Urothelium cell line (cell line): ENCODE measurements at places on chromosomes 1 and 21.
A peak's percentile ranks its signal among the peaks of the same experiment; 100 is the strongest.

- no peak for DNase-seq
These were observed 183.4 kb downstream of the ZNF281 start for GRCh38 chr1:200226268-200226968.

DNA sequence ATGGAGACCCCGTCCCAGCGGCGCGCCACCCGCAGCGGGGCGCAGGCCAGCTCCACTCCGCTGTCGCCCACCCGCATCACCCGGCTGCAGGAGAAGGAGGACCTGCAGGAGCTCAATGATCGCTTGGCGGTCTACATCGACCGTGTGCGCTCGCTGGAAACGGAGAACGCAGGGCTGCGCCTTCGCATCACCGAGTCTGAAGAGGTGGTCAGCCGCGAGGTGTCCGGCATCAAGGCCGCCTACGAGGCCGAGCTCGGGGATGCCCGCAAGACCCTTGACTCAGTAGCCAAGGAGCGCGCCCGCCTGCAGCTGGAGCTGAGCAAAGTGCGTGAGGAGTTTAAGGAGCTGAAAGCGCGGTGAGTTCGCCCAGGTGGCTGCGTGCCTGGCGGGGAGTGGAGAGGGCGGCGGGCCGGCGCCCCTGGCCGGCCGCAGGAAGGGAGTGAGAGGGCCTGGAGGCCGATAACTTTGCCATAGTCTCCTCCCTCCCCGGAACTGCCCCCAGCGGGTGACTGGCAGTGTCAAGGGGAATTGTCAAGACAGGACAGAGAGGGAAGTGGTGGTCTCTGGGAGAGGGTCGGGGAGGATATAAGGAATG is 505 bp downstream of the LMNA start:
- no peak for DNase-seq

GRCh38 chr1:111777301-111777700 is 21.6 kb downstream of the DDX20 start:
- DNase-seq = no peak

- no peak for DNase-seq
These were observed 12.3 kb downstream of the ERRFI1 start for GRCh38 chr1:8013800-8014199.

GRCh38 chr1:67285780-67286488 is 21.7 kb upstream of the IL12RB2 start:
- peak; percentile 9 for DNase-seq

DNA sequence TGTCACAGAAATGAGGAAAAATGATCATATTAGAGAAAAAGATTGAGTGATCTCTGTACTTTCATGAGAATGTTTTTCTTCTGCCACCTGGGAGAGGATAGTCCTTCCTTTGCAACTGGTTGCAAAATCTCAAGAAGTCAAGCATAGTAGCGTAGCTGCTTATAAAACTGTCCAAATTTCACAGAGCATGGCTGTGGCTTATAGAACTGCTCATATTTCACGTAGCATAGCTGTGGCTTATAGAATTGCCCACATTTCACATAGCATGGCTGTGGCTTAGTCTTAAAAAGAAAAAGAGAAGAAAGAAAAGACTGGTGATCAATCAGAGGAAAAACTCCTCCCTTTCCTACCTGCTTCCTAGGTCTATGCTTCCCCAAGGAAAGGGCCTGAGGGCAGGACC is 329.5 kb downstream of the SIPA1L2 start:
- DNase-seq = no peak

DNA sequence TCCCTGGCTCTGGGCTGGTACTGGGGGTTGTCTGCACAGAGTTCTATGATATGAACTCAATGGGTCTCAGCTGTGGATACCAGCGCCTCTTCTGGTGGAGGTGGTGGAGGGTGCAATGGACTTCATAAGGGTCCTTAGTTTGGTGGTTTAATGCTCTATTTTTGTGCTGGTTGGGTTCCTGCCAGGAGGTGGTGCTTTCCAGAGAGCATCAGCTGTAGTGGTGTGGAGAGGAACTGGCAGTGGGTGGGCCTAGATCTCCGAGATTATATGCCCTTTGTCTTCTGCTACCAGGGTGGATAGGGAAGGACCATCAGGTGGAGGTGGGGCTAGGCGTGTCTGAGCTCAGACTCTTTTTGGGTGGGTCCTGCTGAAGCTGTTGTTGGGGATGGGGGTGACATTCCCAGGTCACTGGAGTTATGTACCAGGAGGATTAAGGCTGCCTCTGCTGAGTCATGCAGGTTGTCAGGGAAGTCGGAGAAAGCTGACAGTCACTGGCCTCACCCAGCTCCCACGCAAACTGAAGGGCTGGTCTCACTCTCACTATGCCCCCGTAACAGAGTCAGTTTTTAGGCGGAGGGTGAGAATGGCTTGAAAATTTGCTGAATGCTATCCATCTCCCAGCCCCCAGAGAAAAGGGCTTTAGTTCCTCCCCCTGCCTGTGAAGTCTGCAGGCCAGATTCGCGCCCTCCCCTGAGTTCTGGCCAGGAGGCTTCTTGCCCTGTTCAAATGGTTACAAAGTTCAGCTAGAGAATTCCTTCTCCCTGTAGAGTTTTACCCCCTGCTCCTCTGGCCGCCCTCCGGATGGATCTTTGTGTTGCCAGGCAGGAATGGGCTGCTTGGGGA is 902.9 kb downstream of the LTN1 start:
- peak; percentile 7 for DNase-seq

GRCh38 chr1:76124196-76124595 is 49.6 kb downstream of the ST6GALNAC3 start:
- peak; percentile 70 for DNase-seq

GRCh38 chr1:223260712-223261111 is 103.3 kb downstream of the SUSD4 start:
- no peak for DNase-seq

DNA sequence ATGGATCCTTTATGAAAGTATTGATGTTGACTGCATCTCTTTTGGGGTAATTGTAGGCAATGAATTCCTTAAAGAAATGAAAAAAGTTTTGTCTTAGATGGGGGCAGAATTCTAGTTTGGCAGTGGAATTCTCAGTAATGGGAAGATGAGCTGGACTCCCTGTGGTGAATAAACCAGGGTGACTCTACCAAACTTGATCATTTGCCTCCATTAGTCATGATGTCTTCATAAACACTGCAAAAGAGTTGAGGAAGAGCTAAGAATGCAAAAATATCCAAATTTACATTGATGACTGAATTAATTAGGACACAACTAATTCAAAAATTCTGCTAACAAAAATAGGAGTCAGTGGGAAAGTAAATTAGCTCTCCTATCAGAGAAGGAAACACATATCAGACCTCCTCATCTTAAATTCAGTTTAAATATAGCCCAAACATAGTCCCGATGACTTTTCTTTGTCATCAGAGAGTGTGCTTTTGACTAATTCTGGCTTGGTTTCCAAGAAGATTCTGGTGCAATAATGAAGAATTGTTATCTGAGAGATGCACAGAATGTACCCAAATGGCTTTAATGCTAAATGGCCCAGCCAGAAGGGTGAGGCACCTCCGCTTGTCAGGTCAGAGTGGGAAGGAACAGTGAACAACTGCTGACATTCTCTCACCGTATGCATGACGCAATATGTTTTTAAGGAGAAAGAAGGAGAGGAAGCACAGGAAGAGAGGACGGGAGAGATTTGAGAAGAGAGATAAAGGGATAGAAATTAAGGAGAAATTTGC is 525.1 kb downstream of the LMO4 start:
- no peak for DNase-seq
